Activated CD8-positive, alpha-beta T cell treated with anti-CD3 and anti-CD28 coated beads, Interleukin-2, amount 10 ng/mL, durations not matched to agents 7 days and 5 days (primary cell): ENCODE measurements at places on chromosomes 13 and 19. TPM values are rescaled to one million over a fixed set of nuclear protein-coding genes. Genes with fewer than 3 reads are reported as not detected.
A peak's percentile ranks its signal among the peaks of the same experiment; 100 is the strongest.

DNA sequence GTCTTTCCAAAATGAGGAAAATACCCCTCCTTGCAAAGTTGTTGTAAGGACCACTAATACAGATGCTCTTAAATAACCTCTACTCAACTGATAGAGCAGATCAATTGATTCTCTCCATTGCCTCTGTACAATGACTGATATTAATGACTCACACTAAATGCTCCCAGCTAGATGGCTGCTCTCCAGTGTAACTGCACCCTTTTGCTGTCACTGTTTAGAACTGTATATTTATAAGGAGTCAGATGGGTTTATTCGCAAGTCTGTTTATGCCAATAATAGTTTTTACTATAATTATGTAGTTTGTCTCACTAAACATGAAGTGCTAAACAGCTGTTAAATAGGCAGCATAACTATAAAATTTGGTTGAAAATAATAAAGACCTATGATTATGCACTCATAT lies 21.0 kb upstream of the N4BP2L1 start:
- H3K36me3 ChIP-seq = peaks cover 1% of the 10 kb centered on the region
- H3K27me3 ChIP-seq = no peaks in the 10 kb centered on the region
- no peak overlapping the region for H3K4me3 ChIP-seq
- H3K4me1 ChIP-seq = peaks cover 3% of the 10 kb centered on the region
- DNase-seq = no peak
- no peak overlapping the region for H3K27ac ChIP-seq

DNA sequence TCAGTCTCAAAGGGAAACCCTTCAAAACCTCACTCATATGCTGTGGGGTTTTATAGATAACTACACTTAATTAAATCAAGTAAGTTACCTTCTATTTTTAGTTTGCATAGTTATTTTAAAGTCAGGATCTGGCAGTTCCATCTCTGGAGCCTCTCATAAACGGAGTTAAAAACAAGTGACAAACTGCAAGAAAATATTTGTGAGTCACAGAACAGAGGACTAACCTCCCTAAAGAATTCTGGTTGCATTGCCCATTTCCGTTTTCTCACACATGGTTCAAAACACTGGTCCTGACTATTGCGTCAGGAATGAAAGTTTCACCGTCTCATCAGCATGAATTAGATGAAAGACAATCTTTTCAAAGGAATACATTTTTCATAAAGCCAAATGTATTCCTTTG lies 10.6 kb downstream of the RXFP2 start:
- peaks cover 7% of the 10 kb centered on the region for H3K27me3 ChIP-seq
- no peak for DNase-seq
- no peak overlapping the region for H3K27ac ChIP-seq
- H3K4me3 ChIP-seq = no peak overlapping the region
- H3K36me3 ChIP-seq = no peaks in the 10 kb centered on the region

GRCh38 chr13:30463787-30464495 lies 1.8 kb downstream of the HMGB1 start:
- no peaks in the 10 kb centered on the region for H3K27me3 ChIP-seq
- H3K27ac ChIP-seq = peak overlapping the region; percentile 93
- DNase-seq = peak; percentile 83
- peaks cover 38% of the 10 kb centered on the region for H3K36me3 ChIP-seq
- H3K4me1 ChIP-seq = peaks cover 33% of the 10 kb centered on the region
- H3K4me3 ChIP-seq = peak overlapping the region; percentile 87

DNA sequence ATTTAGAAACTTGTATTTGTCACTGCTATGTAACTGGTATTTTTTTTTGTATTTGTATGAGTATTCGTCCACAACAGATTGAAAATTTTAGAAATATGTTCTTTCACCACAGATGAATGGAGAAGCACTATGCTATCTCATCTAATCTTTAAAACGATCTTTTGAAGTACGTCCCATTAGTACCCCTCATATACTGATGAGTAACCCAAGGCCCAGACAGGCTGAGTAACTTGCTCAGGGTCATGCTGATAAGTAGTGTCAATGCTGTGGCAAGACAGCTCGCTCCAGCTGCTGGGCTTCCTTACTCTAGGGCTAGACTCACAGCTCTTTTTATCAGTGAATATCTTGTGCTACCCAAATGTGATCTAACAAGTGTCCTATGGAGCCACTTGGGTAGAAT lies 154.2 kb downstream of the SUCLA2 start:
- peaks cover 5% of the 10 kb centered on the region for H3K27me3 ChIP-seq
- no peaks in the 10 kb centered on the region for H3K4me1 ChIP-seq
- no peak for DNase-seq
- no peaks in the 10 kb centered on the region for H3K36me3 ChIP-seq

DNA sequence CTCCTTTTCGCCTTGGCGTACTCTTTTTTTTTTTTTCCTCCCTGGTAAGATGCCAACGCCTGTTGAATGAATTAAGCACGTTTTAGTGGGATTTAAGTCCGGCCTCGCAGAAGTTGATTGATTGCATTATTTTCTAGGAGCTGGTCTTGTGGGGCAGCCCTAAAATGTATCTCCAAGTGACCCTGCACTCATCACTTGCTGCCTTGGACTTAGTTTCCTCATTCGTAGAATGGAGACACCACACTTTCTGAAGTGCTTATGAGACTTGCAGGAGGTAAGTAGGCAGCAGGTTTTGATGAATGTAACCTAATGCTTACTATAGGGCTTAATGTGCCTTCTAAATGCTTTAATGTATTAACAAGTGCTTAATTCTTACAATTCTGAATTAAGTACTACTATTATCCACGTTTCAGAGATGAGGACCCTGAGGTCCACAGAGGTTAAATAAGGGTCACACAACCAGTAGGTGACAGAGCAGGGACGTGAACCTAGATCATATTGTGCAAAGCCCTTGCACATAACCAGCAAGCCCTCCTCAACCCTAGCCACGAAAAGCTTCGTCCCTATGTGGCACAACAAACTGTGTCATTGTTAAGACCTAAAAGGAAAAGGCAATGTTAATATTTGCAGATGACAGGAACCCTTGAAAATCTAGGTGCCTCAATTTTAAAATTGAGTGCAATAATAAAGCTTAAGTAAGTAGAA lies 514 bp upstream of the ARGLU1 start:
- peaks cover 32% of the 10 kb centered on the region for H3K36me3 ChIP-seq
- DNase-seq = no peak
- peak overlapping the region; percentile 97 for H3K4me3 ChIP-seq
- peak overlapping the region; percentile 93 for H3K27ac ChIP-seq

- no peak overlapping the region for H3K27ac ChIP-seq
- H3K4me1 ChIP-seq = no peaks in the 10 kb centered on the region
- no peak overlapping the region for H3K4me3 ChIP-seq
- no peaks in the 10 kb centered on the region for H3K36me3 ChIP-seq
- no peak for DNase-seq
- no peaks in the 10 kb centered on the region for H3K27me3 ChIP-seq
Measured at GRCh38 chr19:18760440-18761383, 30.4 kb downstream of the COMP start.

CATSPERD gene
- not detected for total RNA-seq

CA11 gene
- 6.3 TPM for total RNA-seq

CLIP3 gene
- 0.74 TPM for total RNA-seq

OR7C1 gene
- not detected for total RNA-seq

MUC16 gene
- total RNA-seq = not detected

C19orf73 gene
- 0.92 TPM for total RNA-seq

PRKD2 gene
- total RNA-seq = 161 TPM
